NCI-H345 (cell line): ENCODE measurements at places on chromosomes 12 and 14.

DNA sequence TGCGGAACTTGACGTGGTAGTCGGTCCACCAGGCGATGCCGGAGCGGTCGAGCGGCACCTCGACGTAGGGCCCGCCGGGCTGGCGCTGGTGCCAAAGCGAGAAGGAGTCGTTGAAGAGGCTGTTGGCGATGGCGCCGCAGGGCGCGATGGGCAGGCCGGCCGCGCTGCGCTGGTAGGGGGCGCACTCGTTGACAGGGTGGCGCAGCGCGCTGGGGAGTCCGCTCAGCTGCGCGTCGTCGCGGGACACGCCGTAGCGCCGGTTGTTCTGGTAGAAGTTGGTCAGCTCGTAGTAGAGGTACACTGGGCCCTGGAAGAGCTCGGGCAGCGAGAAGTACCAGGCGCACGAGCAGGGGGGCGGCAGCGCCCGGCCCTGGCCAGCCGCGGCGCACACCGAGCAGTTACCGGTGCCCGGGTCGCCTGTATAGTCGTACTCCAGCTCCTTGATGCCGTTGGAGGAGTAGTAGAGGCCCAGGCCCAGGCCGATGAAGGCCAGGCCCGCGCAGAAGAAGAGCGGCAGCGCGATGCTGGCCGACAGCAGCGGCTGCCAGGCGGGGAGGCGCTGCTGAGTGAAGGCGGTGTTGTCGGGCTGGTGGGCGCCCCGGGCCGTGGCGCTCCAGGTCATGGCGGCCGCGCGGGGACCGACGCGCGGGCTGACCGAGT, 482 bp downstream of the TMEM30B start:
- DNase-seq: peak; percentile 71

DNA sequence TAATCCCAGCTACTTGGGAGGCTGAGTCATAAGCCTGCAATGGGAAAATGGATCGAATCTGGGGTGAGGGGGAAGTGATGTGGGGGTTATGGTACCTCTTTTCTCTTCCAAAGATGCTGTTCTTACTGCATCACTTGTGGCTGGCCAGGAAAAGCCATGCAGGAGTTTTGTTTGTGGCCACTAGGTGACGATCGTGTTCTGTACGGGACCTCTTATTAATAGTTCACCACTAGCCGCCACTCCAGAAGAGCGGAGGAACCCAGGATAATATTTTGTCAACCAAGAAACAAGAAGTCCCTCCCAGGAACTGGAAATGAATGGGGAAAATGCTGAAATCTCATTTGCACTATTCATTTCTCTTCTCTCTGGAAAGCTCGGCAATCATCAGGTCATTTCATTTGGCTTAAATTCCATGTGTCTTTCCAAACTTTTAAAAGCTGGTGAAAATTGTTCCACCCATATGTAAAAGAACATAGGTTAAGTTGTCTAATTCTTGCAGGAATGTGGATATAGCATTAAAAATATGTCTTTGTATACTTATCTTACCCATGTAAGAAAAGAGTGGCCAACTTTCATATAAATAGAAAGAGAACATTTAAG, 8.9 kb downstream of the GPR65 start:
- peak; percentile 61 for DNase-seq

GRCh38 chr12:113955109-113955970, 10.8 kb downstream of the RBM19 start:
- DNase-seq: no peak

DNA sequence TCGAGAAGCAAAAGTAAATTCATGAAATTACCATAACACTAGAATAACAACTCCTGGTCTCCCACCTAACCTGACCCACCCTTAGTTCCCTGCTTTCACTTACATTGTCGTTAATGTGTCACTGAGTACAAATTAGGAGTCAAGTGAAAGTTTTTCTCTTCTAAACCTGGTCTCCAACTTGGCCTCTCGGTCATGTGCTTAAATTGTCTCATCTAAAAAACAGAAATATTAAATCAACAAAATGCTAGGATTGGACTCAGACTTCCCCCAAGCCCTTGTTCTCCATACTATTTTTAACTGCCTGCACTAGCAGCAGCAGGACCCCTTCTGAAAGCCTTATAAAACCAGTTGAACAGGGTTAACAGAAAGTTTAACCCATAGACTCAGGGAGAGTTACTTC, 1.8 kb upstream of the BTG1 start:
- no peak for DNase-seq

- DNase-seq: no peak
These were observed 2.5 kb downstream of the SSPN start for GRCh38 chr12:26197832-26198231.

DNA sequence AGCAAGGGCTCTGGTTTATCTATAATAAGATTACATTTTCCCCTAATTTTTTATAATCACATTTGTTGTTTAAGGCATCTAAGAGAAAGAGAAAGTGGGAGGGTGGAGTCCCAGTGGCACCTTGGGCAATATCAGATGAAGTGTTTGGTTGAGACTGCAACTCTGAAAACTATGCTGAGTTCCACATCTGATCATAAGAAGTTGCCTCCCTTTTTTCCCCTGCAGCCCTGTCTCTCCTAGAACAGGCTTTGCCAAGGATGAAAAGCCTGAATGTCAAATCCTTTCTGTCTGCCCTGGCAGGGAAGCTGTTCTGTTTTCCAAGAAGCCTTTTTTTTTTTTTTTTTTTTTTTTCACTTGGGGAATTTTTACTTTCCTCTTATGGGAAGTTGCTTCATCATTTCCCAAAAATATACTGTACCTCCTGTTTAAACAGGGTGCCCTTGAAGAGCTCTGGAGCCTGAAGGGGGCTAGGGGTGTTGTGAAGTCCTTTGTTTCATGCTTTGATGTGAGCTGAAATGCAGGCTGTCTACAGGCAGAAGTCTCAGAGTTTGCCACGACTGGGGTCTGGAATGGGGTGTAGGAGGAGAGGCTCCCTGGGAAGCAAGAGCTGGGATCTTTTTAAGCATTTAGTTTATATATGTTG, 71.3 kb downstream of the SUSD6 start:
- no peak for DNase-seq
